ENCODE measurements at places on chromosomes 2 and 18.

DNA sequence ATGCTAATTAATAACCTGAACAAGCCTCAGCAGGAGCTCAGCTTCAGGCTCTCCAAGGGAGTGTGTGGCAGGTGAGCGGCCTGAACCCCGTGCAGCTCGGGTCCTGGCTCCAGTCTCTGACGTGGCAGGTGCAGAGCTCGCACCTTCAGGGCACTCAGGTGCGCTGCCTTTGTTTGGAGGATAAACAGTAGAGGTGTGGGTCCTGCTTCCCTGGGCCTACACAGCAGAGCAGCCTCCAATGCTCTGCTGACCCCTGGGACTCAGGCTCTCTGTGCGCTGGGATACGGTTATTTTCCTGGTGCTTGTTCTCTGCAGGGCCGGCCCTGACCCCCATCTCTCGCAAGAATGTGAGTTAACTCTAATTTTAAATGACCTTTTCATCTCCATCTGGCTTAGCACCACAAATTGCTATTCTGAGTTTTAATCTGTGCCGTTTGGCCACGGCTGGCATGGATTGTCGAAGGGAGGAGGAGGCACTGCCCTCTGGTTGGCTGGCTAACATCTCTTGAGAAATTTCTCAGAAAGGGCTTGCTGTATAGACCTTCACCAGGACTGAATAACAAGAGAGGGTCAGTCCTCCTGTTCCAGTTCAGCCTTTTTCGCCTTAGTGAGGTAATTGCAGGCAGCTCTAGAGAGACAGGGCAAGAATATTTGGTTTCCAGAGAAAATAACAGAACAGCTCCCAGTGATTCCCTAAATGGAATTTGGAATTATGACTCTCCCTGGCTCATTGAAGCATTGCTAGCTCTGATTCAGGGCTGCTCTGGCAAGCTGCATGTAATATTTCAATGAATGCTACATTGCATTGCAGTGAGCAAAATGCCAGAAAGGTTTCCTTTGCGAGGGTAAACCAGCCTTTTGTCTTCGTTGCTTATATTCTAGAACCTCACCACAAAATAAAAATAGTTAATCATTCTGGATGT, 161.8 kb downstream of the DCDC2C start:
- DNase-seq = peak; percentile 97

DNA sequence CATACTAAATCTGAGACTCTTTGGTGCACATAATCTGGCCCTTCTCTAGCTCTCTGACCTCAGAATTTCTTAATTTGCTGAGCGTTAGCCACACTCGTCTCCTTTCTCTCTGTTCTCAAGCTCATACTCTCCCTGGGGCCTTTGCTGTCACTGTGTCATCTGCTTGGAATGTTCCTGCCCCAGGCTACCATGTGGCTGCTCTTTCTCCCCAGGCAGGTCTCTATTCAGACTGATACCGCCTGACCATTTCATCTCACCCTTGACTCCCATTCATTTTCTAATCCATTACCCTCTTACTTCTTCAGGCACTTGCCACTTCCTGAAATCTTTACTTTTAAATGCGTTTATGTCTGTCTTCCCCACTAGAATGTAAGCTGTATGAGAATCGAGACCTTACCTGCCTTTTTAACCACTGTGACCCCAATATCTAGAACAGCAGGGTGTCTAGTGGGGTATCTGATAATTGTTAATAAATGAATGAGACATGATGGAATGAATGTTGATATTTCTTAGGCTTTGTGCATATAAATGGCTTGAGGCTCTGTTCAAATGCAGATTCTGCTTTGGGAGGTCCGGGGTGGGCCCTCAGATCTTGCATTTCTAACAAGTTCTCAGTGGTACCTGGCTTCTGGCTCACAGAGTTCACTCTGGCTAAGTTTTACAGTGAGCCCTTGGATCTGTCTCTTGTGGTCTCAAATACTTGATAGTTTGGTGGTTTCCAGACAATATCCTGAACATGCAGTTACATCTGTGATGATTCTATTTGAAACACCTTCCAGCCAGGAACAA, 89.9 kb upstream of the EPC2 start:
- DNase-seq = no peak

DNA sequence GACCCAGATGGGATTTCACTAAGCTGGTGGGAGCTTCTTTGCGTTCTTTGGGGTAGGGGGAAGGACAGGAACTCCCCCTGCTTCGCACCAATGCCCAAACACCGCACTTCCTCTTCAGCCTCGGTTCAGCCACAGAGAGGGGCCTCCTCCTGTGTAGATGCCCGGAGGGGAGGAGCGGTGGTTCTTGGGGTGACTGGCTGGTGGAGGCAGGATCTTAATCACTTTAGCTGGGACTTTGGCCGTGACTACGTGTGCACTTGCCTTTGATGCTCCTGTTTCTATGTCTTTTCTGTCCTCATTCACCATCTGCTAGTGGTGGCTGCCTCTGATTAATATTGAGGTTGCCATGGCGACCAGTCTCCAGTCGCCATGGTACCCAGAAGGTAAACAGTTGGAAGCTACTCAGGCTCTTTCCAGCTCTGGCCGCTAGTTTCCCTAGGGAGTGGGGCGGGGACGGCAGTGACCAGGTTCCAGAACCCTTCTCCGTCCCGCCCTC, 1.9 kb downstream of the CNGA3 start:
- DNase-seq = peak; percentile 6

GRCh38 chr2:190811811-190812210, 68.8 kb upstream of the GLS start:
- DNase-seq = no peak

DNA sequence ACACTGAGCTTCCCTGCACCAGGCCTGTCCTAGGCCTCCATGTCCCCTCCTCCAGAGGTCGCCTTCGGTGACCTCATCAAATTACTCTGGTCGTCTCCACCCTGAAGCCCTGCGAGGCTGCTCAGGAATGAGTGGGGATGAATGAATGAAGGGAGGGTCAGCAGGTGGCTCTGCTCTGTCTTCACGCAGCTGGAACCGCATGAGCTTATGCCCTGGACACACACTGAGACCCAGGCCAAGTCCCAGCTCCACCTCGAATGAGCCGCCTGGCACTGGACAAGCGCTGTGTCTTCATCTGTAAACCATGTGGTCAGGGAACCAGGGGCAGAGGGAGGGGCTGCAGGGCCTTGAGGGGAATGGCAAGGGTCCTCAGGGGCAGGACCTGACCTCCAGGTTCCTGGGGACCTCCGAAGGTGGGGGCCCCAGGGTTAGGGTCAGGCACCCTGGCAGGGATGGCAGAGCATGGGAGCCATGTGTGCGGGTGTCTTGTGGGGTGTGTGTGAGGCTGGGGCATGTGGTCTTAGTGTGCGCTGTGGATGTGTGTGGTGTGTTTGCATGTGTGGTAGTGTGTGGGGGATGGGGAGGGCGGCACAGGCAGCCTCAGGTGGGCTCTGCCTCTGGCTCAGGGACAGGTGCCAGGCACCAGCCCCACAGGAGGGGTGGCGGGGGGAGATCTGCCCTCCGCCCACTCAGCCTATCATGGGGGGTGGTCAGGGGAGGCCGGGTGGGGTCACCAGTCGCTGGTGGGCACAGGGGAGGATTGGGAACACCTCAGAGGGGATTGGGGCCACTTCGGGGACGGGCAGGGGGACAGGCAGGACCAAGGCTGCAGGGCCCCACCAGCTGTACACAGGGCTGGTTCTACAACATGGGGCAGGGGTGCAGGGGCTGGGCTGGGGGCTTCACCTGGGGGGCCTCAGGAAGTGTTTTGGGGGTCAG, 13.9 kb downstream of the ODC1 start:
- DNase-seq = no peak

DNA sequence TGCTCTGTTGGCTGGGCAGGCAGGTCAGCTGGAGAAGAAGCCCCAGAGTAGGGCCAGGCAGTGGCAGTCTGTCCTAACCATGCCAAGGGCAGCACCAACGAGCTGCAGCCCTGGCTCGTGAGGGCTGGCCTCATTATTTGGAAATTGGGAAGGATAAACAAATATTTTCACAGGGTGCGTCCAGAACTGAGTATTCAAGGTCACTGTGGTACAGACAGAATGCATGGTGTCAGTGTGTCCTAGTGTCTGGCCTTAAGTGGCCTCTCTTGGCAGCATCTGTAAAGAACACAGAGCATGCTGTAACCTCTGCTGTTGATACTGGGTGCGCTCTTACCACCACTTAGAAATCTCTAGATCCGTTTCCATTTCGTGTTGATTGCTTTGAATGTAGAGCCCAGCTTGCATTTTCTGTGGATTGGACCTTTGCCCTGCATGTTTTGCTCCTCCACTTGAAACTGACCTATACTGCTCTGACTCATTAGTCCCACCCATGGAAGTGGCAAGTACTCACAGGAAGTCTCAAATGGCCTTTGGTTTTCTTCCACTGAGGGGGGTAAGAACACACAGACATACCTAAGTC, 88.2 kb downstream of the GREB1L start:
- no peak for DNase-seq

DNA sequence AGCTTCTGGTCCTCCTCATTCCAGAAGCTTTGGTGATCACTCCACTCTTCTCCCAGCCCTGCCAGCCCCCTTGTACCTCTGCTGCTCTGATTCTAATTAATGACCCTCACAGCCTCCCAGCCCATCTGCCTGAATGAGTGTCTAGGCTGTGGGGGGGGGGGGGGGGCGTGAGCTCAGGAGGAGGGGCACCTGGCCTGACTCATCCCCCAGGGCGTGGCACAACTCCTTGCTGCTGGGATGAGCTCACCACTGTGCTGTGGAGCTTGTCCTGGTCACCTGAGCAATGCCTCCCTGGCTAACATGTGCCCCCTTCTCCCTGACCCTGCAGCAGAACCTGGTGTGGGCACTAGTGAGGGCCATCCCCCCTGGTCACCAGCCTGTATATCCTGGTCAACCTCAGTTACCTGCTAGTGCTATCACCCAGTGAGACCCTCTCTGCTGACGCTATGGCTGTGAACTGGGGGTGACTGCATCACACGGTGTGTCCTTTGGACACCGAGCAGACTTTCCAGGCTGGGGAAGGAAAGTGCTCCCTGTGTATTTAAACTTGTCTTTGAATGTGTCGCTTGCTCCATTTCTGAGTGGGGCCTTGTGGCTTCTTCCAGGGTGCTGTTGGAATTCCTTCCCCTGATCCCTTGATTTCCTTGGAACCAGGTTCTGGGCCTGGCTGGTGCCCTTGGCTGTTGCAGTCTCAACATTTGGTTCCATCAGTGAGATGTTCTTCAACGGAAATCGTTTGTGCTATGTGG, 41.5 kb upstream of the PUM2 start:
- DNase-seq = no peak

- no peak for DNase-seq
These were observed 254.4 kb upstream of the ETAA1 start for GRCh38 chr2:67142741-67143140.

GRCh38 chr2:149661844-149662243, 74.3 kb upstream of the MMADHC start:
- peak; percentile 33 for DNase-seq

- no peak for DNase-seq
These were observed 11.4 kb upstream of the SLC20A1 start for GRCh38 chr2:112634153-112634873.

DNA sequence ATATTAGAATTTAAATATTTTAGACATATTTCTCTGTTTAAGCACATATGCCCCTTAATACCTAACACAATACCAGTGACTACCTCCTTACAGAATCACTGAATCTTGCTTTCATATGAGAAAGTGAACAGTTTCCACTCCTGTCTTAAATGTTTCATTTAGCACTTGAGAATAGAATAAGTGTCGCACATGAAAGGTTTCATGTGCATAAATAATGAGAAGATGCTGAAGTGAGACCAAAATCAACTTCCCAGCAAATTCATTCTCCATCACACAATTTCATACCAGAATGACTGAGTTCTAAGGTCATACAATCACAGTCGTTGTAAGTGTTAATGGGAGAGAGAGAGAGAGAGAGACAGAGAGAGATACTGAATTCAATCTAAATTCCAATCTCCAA, 51.2 kb downstream of the ATIC start:
- DNase-seq = no peak

- DNase-seq = no peak
These were observed 17.1 kb downstream of the EPB41L5 start for GRCh38 chr2:120029672-120030640.

DNA sequence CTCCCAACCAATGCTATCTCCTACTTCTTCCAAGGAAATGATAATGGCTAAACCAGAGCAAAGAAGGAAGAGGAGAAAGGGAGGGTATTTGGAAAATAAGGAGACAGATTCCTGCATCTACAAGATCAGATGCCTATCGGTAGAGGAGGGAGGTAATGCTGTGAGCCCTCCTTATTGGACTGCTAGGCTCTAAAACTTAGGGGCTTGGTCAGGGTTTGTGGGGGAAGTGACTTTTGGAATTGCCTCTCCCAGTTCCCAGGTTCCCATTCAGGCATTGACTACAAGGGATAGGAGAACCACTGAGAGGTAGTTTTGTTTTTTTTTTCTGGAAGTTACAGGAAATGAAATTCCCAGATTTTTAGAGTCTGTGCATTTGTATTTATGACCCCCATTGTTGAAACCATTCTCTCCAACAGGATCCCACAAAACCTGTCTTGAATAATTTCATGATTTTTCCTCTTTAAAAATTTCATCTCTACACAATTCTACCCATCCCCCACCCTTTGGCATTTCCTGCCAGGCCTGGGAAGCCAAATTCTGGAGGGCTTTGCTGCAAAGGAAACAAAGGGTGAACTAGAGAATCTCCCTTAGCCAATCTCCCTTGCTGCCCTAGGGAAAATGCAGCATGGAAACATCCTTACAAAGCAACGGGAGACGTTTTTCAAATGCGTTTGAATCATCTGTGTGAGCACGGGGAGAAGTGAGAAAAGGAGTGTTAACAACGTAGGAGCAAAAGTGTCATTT, 282.1 kb upstream of the EPAS1 start:
- DNase-seq = no peak

DNA sequence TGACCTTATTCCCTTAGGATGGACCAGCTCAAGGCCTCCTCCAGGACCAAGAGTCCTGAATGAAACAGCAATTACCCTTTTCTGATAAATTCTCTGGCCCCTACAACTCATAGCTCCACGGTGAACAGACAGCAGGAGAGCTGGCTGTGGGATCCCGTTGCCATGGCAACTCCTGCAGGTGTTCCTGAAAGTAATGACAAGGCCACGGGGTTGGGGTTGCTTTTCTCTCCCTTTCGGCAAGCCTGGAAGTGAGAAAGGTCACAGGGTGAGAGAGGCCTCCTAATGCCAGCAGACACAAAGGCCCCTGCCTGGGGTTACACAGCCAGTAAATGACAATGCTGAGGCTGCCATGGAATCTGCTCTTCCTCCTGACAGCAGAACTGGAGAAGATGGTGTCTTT, 403.0 kb downstream of the NBAS start:
- DNase-seq = peak; percentile 67

DNA sequence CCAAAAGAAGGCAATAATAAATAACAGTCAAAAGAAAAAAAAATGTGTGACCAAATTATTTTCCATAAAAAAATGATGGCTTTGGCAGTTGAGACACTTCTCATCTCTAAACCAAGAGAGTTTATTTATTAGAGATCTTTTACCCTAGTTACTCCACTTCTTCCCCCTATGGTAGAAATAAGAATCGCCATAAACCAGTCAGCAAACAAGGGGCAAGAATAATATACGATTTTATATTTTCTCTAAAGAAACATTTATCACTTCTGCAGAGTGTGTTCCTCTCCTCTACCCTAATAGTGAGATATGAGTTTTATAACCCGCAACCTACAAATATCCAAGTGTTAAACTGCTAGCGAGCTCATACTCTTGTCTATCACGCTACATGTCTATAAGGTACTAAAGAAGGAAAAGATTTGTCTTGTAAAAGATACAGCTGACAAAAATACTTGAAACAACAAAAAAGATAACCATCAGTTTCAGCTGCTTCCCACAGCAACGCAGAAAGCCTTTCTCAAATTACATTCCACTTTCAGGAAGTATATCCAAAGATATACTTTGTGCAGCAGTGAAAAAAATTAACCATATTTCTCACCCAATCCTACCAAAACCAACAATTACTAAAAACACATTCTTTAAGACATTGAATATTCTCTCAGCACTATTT, 2.3 kb downstream of the RNF103 start:
- DNase-seq = peak; percentile 2

Measured in NCI-H1105 treated with DMSO at 0.1 percent for 48 hours (cell line).